ENCODE measurements at places on chromosomes 6 and 20.

- no peak for DNase-seq
Measured at GRCh38 chr6:153957394-153957793, 81.6 kb upstream of the OPRM1 start.

GRCh38 chr6:46749731-46750130 lies 3.0 kb downstream of the ANKRD66 start:
- no peak for DNase-seq

DNA sequence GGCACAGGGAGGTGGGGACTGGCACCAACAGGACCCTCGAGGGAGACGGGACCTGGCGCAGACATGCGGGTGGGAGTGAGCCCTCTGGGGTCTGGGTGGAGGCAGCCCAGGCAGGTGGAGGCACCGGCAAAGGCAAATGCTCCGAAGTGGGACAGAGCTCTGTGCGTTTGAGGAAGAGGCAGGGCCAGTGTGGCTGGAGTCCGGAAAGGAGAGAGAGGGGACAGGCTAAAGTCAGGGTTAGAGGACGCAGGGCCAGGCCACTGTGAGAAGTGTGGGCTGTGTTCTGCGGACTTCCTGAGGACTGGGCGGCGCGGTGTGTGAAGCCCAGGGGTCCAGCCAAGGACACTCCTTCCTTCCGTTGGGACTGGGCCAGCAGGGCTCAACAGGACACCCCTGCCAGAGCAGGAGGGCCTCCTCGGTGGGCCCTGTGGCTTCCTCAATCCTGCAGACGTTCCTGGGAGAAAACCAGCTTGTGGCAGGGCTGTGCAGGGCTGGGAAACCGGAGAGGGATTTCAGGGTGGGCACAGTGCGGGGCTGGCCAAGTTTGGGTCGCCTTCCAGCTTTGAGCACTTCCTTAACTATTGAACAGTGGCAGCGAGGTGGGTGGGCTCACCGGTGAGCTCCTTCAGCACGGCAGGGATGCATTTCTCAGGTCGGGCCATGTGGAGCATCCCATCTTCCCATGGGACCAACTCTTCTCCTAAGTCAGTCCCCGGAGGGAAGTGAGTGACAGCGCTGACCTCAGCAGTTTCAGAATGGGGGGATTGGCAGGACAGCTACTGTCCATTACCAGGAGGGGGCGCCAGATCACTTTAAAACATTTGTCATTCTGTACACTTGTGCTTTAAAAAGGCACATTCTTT lies 22.5 kb downstream of the MOCS3 start:
- no peak for DNase-seq

GRCh38 chr20:8404912-8405635 lies 273.0 kb downstream of the PLCB1 start:
- DNase-seq, result no peak

DNA sequence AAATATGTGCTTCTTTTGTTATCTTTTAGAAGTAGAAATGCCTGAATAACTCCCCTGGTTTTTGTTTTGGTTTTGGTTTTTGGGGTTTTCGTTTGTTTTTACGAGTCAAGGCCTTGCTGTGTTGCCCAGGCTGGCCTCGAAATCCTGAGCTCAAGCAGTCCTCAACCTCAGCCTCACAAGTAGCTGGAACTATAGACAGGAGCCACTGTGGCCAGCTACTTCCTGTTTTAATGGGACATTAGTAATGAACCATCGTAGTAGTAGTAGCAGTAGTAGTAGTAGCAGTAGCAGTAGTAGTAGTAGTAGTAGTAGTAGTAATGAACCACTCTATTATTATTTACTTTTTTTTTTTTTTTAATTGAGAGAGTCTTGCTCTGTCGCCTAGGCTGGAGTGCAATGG lies 66.0 kb downstream of the UBR2 start:
- DNase-seq, result no peak

DNA sequence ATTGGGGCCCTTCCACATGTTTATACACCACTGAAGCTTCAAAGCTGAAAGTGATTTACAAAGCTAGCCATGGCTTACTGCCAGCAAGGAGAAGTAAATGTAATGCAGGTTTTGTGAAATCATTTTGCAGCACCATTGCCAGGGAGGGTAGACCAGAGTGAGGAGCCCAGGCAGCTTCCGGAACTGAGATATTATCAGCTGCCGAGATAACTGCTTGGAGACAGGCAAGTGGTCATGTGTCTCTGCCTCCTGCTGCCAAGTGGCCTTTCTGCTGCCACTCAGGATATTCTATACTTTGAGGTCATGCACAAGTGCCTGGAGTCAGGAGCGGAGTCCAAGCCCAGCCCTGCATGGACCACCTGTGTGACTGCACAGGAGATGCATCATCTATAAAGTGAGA lies 160.2 kb downstream of the SYNDIG1 start:
- DNase-seq, result no peak

DNA sequence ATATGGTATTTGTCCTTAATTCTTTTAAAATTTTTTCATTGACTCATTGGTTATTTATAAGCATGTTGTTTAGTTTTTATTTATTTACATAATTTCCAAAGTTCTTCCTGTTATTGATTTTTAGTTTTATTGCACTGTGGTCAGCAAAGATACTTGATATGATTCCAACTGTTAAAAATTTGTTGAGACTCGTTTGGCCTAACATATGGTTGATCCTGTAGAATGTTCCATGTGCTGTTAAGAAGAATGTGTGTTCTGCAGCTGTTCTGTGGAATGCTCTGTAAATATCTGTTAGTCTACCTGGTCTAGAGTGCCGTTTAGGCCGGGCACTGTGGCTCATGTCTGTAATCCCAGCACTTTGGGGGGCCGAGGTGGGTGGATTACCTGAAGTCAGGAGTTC lies 197.7 kb downstream of the CD109 start:
- no peak for DNase-seq

DNA sequence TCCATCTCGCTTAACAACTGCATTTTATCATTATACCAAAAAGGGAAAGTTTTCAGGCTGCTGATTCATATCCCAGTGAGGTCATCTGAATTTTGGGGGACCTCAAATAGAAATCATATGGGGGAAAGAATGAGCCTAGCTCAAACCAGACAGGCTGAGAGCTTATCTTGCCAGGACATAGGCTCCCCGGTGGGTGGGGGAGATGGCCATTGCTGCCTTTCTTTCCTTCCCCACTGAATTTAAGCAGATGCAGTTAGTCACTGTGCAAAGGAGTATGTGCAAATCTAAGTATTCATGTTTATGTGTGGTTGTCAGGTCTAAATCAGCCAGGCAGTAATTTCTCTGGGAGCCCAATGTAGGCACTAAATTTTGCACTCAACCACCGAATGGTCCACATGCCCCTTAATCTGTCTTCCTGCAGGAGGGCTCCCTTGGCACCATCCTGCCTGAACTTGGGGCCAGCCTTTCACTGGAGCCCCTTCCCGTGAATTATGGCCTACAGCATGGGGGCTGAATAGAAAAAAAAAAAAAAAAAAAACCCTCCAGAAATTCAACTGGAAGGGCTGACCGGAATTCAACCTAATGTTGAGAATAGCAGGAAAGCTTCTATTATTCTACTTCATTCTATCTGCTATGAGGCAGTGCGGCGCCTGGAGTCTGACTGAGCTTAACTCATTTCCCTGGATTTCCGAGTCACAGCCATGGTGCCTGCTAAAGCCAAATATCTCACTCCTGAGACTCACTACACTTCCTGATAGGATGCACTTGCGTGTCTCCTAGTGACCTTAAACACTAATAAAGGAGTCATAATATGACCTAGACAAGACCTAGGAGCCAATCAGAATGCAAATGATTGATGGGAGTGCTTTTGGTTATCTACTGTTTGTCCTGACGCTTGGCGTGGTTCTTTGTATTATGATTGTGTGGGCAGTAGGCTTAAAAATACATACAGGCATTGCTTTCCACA lies 161.5 kb upstream of the HEY2 start:
- no peak for DNase-seq

All from DMS153 (cell line).